ENCODE measurements at places on chromosomes 3 and 15. TPM values are rescaled to one million over a fixed set of nuclear protein-coding genes. Genes with fewer than 3 reads are reported as not detected.

Gene STRA6
- not detected for total RNA-seq

Gene XCR1
- 0.05 TPM for total RNA-seq

Gene TNFSF10
- 71.5 TPM for total RNA-seq

Gene IL17RB
- total RNA-seq = 2.2 TPM

Gene FGF7
- not detected for total RNA-seq

Gene APOD
- total RNA-seq = 2.6 TPM

Gene PIF1
- total RNA-seq = 20.9 TPM
